Activated naive CD8-positive, alpha-beta T cell treated with anti-CD3 and anti-CD28 coated beads for 36 hours (primary cell): ENCODE measurements at places on chromosomes 5 and 9. TPM values are rescaled to one million over a fixed set of nuclear protein-coding genes. Genes with fewer than 3 reads are reported as not detected.

The SEMA6A gene
- total RNA-seq, result not detected

The ADAMTS19 gene
- not detected for total RNA-seq

The POLE3 gene
- 94.2 TPM for total RNA-seq

The EFNA5 gene
- total RNA-seq, result not detected

The PPP2R2B gene
- 0.19 TPM for total RNA-seq
